ENCODE measurements at places on chromosomes 3 and 15. TPM values are rescaled to one million over a fixed set of nuclear protein-coding genes. Genes with fewer than 3 reads are reported as not detected.

Gene ERICH6
- total RNA-seq, result not detected

Gene CPN2
- not detected for total RNA-seq

Gene CFAP100
- not detected for total RNA-seq

Gene TM4SF4
- not detected for total RNA-seq

Gene TMEM108
- 0.10 TPM for total RNA-seq

Gene COL6A5
- total RNA-seq, result not detected

Gene CCDC13
- not detected for total RNA-seq

Gene BHLHE40
- total RNA-seq, result 11.9 TPM

Gene RMDN3
- total RNA-seq, result 29.4 TPM

Gene REC114
- not detected for total RNA-seq

Gene FETUB
- not detected for total RNA-seq

Gene TCF12
- 123 TPM for total RNA-seq

Gene TUSC7
- total RNA-seq, result not detected

Gene HHLA2
- not detected for total RNA-seq

Gene KCNMB2
- total RNA-seq, result not detected

Gene MFSD1
- 52.3 TPM for total RNA-seq

Gene POLG
- total RNA-seq, result 76.9 TPM

Gene ZBBX
- not detected for total RNA-seq

Gene SNRPA1
- total RNA-seq, result 22.6 TPM

Gene LXN
- total RNA-seq, result 72.1 TPM

Gene ACTL6A
- total RNA-seq, result 73.2 TPM

Gene LRTM1
- total RNA-seq, result not detected

Gene GRM7
- under 0.01 TPM for total RNA-seq

Gene TM6SF1
- total RNA-seq, result 26.3 TPM

Gene MORC1
- not detected for total RNA-seq

Gene GP9
- not detected for total RNA-seq

Gene OXTR
- total RNA-seq, result 0.65 TPM

Gene DPPA4
- total RNA-seq, result not detected

Gene PIF1
- total RNA-seq, result 8.5 TPM

Gene PLIN1
- not detected for total RNA-seq

Gene GPR149
- total RNA-seq, result not detected

Gene RAB27A
- 8.8 TPM for total RNA-seq

Gene MOBP
- 0.19 TPM for total RNA-seq

Gene PYGO1
- total RNA-seq, result 3.1 TPM
